ENCODE measurements at places on chromosomes 13 and 19.

DNA sequence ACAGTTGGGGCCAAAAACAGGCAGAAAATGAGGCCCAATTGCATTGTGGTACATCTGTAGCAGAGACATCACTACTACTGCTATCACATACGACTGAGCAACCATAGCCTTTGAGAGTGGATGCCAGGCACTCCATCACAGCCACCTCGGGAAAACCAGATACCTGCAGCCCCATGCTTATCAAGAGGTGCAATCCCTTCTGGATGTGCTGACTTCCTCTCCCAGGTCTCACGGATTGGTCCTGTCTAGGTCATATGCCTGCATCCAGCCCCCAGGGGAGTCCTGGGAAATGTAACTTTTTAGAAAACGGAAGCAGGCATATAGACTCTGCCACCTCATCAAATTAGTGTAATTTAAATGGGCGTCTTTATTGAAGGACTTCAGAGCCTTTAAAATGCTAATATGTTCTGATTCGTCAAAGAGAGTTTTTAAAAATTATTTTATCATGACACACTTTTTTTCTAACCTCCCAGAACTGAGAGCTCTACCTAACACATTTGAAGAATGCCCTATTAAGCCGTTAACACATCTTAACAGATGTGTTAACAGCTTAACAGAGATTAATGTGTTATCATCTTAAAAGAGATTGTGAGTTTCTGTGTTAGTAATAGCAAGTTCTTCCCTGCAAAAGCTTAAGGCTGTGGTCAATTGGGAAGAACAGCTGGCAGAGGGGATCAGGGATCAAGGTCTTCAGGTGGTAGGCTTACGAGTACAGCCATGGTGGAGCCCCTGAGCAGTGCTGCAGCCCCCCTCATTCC, 63.9 kb downstream of the DLEU7 start:
- DNase-seq: no peak

DNA sequence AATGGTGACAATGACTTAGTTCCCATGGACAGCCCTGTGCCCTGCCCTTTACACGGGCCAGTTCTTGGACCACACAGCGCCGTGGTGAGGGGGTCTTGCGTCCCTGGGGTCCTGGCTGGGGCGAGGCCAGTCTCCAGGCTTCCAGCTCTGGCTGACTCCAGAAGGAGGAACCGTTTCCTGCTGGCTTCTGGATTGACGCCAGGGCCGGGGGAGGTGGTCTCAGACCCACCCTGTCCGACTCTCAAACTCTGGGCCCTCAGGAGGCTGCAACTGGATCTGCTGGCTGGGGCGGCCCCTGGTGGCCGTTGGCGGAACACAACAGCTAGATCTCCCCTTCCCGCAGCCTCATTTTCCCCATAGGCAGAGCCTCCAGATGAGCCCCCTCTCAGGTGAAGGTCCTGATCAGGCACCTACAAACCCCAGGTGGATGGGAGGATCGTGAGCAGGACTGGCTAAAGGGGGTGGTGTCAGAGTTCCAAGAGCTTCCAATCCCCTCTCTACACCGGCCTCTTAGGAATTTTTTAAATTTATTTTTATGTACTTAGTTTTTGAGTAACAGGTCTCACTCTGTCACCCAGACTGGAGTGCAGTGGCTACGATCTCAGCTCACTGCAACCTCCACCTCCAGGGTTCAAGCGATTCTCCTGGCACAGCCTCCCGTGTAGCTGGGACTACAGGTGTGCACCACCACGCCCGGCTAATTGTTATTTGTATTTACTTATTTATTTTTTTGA, 8.0 kb downstream of the CCDC194 start:
- DNase-seq: peak; percentile 40

GRCh38 chr13:100887729-100888151, 213.1 kb upstream of the TMTC4 start:
- DNase-seq: no peak

DNA sequence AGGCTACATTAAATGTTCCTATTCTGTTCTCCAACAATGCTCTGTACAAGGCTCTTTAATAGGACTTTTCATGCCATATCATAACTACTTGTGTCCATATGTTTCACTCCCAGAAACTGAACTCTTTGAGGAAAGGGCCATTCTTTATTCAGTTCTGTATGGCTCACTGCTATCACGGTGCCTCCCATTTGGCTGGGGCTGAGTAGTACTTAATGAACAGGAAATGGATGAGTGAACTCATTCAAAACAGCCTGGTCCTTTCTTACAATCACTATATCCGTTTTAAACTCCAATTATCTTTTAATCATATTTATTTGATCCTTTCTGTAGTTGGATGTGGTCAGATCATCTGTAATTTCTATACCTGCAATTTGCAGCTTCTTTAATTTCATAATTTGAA, 410.6 kb downstream of the TBC1D4 start:
- no peak for DNase-seq

- DNase-seq: peak; percentile 80
These were observed 467 bp downstream of the LAMP1 start for GRCh38 chr13:113297370-113298042.

DNA sequence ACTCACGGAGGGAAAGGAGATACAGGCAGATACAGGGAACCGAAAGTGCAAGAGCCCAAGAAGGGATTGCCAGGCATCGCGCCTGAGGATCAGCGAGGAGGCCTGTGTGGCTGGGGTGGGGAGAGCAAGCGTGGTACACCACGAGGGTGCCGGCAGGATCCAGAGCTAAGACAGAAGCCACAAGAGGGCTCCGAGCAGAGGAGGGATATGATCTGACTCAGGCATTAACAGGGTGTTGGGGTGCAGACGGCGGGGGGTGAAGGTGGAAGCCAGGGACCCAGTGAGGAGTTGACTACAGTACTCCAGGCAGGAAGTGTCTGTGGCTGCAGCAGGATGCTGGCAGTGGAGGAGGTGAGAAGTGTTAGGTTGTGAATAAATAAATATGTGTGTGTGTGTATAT, 5.4 kb upstream of the PPP1R37 start:
- no peak for DNase-seq

DNA sequence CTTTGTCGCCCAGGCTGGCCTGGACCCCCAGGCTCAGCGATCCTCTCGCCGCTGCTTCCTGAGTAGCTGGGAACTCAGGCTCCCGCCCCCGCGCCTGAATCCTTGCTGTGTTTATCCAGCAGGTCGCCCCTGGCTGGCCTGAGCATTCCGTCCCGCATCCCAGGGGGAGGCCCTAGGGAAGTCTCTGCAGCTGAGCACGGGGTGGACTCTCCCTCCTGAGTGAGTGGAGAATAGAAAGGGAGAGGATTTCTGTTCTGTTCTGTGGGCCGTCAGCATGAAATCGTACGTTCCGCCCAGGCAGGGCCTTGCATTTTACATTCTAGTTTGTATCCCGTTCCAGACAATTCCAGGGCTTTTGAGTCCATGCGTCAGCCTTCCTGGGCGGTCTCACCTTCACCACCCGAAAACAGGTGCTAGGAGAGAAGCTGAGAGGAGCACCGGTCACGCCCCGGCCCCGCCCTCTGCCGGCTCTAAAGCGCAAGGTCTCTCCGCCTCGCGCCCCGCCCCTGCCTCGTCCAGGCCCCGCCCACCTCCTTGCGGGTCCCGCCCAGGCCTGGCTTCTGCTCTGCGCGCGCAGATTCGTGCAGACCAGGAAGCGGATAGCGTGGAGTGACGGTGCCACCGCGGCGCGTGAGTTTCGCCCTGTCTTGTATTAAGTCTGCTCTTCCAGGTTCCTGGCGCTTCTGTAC, at the start of gene ZNF761:
ZNF761 (plus strand) TSS at position 586 of the 689 bp plus-strand sequence. CDS start 15,285 bp downstream, outside the sequence.
- DNase-seq: peak; percentile 97

DNA sequence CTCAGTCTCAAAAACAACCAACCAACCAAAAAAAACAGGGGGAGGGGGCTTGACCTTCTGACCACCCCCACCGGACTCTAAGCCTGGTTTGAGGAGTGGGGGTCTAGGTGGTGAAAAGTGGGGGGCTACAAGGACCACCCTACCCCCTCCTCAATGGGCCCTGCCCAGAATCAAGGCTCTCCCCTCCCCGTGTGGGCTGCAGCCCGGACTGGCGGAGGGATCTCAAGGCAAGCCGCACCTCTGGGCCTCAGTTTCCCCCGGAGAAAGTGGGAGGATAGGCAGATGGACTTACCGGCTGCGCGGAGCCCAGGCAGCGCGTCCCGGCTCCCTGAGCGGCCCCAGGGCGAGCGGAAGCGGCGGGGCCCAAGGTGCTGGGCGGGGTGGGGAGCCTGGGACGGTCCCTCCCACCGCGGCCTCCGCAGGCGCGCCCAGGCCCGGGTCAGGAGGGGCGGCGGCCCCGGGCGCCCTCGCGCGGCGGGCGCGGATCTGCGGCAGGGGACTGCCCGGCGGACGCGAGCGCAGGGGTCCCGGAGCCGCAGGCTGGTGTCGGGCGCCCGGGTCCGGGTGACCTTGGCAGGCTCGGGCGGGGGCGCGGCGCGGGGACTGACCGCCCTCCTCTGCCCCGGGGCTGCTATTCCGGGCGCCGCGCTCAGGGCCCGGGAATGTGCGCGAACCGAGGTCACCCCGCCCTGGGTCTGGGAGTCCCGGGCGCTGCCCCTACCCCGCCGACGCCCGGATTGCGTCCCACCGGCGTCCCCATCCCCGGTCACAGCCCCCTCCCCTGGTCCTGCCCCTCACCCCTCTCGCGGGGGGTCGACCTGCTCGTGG, at the start of gene ADAMTSL5:
ADAMTSL5 (minus strand) TSS at position 349 of the 828 bp plus-strand sequence. CDS start 2,076 bp downstream, outside the sequence.
- DNase-seq: peak; percentile 23

DNA sequence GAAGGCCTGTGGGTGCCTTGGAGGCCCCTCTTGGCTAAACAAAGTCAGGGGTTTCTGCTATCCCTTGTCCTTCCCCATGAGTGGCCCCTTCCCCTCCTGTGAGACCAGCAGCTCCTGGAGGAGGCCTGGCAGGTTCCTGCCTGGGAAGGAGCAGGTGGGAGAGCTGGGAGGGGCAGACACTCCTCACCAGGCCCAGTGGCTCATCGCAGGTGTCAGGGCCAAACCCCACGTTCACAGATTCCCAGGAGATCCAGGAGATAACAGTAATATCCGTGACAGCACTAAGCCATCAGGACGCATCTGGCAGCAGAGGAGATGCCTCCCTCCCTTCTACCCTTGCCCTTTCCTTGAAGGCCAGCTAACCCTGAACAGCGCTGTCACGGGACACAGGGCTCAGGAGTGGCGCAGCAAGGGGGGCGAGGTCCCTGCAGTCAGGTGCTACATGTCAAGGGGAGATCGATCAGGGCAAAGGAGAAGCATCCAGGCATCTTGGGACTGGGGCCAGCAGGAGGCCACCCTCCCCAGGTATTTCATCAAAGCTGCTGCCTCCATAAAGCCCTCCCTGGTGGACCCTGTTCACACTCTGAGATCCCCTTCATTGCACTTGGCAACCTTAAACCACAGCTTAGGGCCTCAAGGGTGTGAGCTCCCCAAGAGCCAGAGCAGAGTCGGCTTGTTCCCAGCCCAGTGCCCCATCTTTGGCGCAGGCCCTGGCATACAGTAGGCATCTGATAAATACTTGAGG, 4.8 kb downstream of the CEBPA start:
- DNase-seq: no peak

DNA sequence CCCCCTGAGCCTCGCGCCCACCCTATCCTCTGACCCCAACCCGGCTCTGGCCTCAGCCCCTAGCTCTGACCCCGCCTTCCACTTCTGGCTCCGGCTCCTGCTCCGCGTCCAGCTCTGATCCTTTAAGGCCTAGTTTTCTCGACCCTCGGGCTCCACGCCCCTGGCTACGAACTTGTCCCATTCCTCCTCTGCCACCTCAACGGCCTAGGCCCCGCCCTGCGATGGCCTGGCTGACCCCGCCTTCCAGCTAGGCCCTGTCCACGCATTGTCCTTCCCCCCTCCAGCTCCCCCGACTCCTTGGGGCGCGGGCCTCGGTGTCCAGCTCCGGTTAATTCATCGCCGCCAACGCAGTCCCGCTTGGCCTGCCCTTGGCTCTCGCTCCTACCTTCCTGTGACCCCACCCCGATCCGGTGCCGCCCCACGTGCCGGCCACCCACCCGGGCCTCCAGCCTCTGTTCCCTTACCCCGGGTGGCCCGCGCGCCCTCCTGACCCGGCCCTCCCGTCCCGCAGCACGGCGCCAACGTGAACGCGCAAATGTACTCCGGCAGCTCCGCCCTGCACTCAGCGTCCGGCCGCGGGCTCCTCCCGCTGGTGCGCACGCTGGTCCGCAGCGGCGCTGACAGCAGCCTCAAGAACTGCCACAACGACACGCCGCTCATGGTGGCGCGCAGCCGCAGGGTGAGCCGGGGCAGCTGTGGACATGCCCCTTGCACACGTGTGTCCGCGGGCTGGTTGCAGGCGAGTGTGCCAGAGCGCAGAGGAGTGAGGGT, 9.4 kb downstream of the BCL3 start:
- no peak for DNase-seq

DNA sequence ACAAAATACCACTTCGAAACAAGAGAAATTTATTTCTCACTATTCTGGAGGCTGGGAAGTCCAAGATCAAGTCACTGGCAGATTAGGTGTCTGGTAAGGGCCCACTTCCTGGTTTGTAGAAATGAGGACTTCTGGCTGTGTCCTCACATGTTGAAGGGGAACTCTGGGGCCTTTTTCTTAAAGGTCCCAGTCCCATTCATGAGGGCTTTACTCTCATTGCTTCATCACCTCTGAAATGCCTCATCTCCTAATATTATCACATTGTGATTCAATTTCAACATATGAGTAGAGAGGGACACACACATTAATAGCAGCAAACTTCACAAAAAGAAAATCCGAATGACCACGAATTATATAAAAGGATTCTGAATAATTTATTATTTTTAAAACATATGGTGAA, 21.6 kb upstream of the SIGLEC14 start:
- no peak for DNase-seq

Data from stimulated activated naive CD4-positive, alpha-beta T cell (primary cell).